Hypothalamus (tissue), 51 donors: ENCODE measurements at places on chromosomes 2 and 18.

GRCh38 chr2:177714704-177715103, 322.1 kb downstream of the AGPS start:
- no peak for DNase-seq

DNA sequence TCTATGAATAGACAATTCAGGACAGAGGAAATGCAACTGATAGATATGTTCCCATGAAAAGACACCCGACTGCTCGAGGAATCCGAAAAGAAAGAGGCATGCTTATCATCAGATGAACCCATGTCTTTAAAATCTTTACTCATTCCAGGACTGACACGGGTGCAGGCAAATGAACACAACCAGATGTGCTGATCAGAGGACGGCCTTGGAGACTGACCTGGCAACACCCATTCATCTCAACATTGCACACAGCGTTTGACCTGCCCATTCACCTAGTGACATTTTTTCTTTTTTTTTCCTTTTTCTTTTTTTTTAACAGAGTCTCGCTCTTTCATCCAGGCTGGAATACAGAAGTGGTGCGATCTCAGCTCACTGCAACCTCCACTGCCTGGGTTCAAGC, 377.5 kb downstream of the EIPR1 start:
- no peak for DNase-seq

- no peak for DNase-seq
Observed at GRCh38 chr18:51100385-51101120, 70.5 kb downstream of the SMAD4 start.

DNA sequence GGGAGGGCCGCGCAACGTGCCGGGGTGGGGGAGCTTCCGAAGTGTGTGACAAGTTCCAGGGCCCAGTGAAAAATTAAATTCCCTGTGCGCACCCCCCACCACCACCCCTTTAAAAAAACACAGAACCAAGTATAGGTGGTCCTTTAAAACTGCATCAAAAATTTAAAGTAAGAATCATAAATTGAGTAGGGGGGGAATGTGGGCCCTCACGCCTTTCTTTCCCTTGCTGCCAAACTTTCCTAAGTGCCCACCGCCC, 2.5 kb downstream of the BCL11A start:
- no peak for DNase-seq

DNA sequence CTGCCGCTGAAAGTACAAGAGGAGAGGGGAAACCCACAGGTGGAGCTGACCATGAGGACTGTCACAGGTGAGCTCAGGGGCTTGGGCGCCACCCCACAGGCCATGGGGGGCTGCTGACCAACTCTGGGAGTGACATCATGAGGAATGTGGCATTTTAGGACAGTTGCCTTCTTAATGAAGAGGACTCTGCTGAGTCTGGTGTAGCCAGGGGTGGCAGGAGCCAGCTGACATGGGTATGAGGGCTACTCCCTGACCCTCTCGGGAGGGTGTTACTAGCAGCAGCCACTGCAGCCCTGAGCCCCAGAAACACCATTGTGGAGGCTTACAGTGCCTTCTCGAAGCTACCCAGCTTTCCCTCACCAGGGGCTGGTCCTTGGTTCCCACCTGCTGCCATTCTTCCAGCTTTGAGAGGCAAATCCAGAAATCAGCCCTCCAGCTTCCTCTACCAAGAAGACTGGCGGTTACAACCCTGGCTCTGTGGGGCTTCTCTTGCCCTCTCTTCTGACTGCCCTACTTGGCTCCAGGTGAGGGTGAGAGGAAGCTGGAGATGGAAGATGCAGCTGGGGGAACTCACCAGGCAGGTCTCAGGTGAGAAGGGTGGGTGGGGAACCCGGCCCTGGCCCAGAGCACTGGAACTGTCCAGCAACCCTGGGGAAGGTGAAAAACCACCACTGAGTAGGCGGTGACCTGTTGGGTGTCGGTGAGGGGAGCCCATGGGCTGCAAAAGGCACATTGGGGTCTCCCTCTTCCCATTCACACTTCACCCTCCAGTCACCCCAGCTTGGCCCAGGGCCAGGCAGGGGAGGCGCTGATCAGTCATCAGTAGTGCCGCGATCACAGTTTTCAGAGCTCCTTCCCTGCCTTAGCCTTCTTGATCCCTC, 98.5 kb downstream of the MCFD2 start:
- no peak for DNase-seq

GRCh38 chr18:1062588-1062987, 157.9 kb downstream of the ADCYAP1 start:
- DNase-seq = no peak

- DNase-seq = no peak
Observed at GRCh38 chr2:21372654-21373053, 248.9 kb downstream of the TDRD15 start.

DNA sequence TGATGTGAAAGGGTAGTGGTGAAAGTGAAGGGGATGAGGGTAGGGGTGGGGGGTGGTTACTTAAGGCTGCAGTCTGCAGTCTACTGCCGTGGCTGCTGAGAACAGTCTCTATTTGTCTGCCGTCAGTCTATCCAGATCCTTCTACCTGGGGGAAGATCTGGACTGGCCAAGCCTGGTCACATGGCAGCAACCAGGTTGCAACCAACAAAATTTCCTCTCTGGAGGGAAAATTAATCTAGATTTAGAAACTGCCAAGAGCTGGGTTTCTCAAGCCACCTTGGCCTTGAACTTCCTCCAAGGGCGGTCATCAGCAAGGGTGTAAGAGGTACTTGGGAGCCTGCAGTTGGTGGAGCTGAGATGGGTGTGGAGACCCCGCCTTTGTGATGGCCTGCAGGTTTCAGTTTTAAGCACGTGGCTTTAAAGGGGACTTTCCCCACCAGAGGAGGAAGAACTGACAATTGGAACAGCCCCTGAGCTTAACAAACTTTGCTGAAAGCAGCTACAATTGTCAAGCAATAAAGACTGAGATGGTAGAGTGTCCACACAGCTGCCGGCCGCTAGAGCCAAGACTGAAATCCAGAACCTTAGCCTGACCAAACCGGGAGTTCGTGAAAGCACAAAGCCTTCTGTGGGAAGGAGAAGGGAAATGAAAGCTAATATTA, 31.4 kb upstream of the KCMF1 start:
- DNase-seq = no peak

DNA sequence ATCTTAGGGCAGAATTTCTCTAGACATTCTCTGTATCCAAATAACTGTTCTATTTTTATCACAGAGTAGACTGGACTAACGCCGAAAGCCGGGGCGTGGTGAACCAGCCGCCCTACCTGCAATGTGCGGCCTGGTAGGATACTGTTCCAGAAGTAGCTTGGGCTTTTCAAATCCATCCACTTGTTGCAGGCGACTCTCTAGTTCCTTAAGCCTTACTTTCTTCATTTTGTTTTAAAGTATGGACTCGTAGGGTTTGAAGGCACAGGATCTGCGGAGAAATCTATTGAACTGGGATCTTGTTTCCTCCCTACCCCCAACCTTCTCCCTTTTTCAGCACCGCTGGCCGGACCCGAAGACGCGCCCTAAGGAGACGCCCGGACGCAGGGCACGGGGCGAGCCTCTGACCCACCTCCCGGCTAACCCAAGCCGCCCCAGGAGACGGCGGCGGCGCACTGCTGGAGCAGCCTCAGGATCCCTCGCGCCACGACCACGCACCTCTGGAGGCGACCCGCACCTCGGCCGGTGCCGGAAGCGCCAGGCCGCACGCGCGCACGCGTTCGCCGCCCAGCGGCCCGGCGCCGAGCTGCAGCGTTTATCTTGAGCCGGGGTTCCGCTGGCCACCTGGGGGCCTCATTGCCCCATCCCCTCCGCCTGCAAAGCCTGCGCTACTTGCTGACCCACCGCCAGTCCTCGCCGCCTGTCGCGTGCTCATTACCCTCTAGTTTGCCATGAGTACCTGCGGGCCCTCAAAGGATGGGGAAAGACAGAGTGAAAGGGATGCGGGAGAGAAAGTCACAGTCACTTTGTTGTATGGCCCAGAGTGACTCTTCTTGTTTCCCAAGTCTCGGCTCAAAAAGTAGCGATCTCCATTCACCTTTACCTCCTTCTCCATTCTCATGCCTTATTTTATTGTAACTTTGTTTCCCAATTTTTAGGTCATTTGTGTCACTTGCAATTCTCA, at the start of gene METTL5:
METTL5 (minus strand) TSS at position 533 of the 961 bp plus-strand sequence; CDS start at position 225, 308 bp downstream.
- DNase-seq = peak; percentile 52

GRCh38 chr2:110969696-110970095, 151.0 kb upstream of the BCL2L11 start:
- DNase-seq = no peak

DNA sequence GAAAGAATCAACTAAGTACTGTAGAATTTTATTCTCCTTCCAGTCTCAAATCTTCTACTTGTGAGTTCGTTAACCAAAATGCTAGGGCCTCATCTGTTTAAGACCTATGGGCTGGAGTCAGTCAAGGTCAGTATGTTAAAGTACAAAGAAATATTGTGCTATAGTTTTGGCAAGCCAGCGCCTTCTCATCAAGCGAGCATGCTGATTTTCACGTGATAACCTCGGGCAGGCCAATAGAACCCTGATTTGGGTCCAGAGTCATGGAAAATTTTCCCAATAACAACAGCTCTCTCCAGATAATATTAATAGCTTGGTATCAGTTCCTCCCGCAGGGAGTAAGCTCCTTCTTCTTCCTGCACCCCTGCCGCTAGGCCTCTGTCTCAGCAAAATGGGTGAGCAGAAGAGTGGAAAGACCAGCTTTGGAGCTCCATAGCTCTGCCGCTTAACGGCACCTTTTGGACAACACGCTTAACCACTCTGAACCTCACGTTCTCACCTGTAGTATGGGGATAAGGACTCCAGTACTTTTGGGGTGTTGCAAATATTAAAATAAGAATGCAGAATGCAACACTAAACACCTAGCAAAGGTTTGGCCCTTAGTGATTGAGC, 11.7 kb downstream of the CABLES1 start:
- no peak for DNase-seq

DNA sequence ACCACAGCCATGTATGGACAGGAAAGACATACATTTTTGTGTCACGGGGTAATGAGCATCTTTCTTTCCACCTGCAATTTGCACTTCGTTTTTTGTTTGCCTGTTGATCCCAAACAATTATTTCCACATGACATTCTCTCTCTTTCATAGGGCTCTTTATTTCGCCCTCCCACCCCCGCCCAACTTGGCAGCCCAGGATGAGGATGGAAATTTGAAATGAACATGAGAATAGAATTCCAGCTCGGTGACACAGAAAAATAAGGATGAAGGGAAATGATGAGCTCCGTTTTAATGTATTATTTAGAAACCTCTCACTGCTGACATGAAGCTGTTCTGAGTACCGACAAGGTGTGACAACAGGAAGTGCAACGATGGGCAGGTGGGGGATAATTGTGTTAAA, 443.3 kb downstream of the SOCS6 start:
- no peak for DNase-seq

GRCh38 chr2:12300927-12301326, 415.8 kb upstream of the TRIB2 start:
- DNase-seq = no peak

DNA sequence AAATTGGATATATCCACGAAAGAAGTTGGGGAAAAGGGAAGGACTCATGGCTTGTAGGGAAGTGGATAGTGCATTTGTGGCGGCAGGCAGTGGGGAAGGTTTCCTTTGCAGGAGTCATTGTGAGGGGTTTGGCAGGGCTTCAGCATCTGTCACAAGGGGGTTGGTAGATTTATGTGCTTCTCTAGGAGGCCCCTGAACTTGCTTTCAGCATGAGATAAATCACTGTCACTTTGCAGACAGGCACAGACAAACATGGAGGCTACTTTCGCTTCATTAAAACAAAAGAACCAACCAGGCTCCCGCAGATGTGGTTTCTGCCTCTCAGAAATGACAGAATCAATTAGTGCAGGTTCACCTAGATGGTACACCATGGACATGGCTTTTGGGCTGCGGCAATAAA, 340.7 kb downstream of the TGIF1 start:
- no peak for DNase-seq

GRCh38 chr18:37254236-37254754, 311.3 kb downstream of the CELF4 start:
- no peak for DNase-seq

DNA sequence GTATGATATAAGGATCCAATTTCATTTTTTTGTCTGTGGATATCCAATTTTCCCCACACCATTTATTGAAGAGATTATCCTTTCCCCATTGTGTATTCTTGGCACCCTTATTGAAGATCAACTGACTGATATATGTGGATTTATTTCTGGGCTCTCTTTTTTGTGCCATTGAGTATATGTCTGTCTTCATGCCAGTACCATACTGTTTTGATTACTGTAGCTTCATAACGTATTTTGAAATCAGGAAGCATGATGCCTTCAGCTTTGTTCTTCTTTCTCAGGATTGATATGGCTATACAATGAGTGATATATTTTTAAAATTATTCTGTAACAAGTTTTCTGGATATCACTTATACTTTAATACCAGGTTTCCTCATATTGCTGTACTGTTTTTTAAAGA, 58.1 kb upstream of the DLX2 start:
- no peak for DNase-seq

GRCh38 chr2:154032220-154032619, 160.5 kb downstream of the GALNT13 start:
- DNase-seq = no peak

DNA sequence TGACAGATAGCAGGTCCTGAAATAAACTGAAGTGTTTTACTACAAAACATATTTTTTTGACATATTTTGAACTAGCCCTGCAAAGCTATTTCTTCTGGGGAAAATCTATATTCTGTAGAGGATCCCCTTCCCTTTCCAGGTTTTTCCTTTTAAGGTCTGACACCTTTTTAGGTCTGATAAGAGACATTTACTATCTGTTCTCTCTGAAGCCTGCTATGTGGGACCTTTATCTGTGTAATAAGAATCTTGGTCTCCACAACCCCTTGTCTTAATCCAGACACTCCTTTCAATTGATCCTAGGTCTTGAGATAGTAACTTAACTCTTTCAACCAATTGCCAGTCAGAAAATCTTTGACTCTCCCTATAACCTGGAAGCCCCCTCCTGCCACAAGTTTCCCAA, 5.5 kb upstream of the PDK1 start:
- DNase-seq = no peak

DNA sequence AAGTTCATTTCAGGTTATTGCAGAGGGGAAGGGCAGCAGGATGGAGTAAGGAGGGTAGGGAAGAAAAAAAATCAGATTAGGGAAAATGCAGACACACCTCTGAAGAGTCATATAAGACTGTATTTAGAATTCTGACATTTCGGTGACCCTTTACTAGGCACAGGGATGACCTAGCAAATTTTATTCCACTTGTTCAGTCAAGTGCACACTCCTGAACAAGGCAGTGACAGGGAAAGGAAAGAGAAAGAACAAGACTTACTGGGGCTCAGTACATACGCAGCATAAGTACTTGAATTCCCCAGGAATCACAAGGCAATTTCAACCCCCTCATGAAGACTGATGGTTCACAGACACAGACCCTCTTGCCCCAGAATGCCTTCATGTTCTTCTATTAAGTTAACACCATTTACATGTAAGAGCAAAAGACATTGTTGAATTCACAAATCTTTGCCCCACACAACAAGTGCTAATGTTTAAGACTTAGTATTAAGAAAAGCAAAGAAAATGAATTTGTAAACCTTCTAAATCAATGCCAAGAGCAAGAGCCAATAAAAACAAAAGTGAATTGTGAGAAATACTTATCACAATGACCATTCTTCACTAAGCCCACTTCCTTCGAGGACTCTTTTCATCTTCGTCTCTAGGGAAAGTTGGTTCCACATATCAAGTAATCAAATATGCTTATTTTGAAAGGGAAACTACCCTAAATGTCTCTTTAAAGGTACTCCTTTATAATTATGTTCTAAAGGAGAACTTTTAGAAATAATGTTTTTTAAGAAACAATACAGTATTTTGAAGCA, 47.0 kb downstream of the COBLL1 start:
- no peak for DNase-seq

- DNase-seq = no peak
Observed at GRCh38 chr18:63062246-63062645, 257.3 kb downstream of the BCL2 start.
